ENCODE measurements at places on chromosomes 1 and 21.

- no peak for DNase-seq
Measured at GRCh38 chr1:28507247-28507645, 1.4 kb downstream of the RCC1 start.

GRCh38 chr1:39890273-39890672, 7.0 kb upstream of the TRIT1 start:
- DNase-seq: no peak

- DNase-seq: peak; percentile 77
Measured at GRCh38 chr1:82179131-82179530, 378.4 kb downstream of the ADGRL2 start.

GRCh38 chr1:184152434-184152898, 100.9 kb downstream of the TSEN15 start:
- DNase-seq: no peak

DNA sequence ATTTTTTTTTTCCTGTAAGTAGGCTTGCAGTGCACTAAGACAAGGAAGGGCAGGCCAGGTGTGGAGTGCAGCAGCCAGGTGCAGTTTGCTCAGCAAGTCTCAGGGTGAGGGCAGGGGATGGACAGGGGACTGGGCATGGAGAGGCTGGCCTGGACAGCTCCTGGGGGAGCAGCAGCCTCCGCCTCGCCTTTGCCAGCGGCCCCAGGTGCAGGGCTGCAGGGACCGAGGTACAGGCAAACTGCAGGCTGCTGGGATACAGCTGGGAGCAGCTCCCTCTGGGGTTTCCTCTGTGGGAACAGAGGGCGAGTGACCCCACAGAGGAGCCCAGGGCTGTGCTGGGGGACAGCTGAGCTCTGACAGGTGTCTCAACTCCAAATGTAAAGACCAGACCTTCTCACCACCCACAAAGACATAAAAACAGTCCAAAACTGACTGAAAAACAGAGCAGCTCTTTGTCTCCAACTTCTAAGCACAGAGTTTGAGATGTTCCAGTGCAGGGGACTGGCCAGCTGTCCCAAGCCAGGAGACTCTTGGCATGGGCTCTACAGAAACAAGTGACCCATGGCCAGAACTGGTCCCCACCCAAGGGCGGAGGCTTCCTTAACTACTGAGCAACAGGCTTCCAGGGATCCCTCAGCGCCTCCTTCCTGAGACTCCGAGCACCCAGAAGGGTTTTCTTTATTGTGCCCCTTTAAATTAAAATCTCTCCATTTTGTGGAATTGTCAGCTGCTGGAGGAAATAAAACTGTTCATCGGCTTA, 27.7 kb upstream of the AJAP1 start:
- DNase-seq: no peak

DNA sequence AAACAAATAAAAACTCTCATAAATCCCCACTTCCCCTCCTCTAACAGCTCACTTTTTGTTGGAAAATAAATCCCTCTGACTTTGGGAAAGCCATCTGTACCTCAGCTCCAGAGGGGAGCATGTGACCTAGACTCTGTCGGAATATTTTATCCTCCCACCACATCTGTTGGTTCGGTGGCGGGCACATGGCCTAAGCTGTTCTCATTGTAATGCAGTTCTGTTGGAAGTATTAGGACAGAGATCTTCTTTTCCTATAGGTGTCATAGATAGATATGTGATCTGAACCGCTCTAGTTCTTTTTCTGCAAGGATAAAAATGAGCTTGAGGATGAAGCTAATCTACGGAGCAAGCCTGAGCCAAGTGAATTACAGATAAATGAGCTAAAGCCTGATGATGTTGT, 50.5 kb upstream of the EPS8L3 start:
- peak; percentile 50 for DNase-seq

- DNase-seq: no peak
Measured at GRCh38 chr21:27954543-27955165, 987.8 kb upstream of the ADAMTS5 start.

DNA sequence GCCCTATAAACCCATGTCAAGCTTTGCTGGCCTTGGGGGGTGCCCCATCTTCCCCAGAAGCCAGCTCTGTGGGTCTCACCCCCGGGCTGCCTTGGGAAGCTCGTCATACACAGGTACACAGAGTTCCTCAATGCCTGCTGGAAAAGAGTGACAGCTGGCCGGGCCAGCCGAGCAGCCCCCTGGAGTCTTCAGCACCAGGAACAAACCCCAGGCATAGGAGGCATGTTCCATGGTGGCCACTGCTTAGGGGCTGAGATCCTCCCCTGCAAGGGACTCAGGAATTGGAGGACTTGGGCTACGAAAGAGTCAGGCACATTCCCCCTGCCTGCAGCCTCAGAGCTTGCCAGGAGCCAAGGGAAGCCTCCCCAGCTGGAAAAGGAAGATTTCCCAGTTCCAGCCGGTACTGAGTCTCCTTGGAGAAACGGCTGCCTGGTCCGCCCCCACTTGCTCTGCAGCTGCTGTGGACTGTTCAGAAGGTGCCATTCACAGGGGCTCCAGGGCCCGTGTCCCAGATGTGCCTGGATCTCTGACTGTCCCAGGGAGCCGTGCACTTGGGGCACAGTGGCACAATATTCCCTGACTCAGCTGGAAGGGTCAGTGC, 89.5 kb downstream of the STUM start:
- no peak for DNase-seq

GRCh38 chr1:228004331-228004855, 2.4 kb upstream of the WNT3A start:
- DNase-seq: no peak

GRCh38 chr21:38621132-38621531, 122.9 kb upstream of the ERG start:
- DNase-seq: no peak

DNA sequence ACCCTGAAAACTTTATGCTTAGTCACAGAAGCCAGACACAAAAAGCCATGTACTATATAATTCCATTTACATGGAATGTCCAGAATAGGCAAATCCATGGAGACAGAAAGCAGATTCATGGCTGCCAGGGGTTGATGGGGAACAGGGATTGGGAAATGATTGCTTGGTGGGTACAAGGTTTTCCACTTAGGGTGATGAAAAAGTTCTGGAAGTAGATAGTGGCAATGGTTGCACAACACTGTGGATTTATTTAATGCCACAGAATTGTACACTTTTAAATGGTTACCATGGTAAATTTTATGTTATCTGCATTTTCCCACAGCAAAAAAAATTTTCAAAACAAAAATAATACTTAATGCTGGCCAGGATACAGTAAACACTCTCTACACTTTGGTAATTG, 40.6 kb downstream of the ENAH start:
- DNase-seq: no peak

- no peak for DNase-seq
Measured at GRCh38 chr1:105087506-105087905, 1337.8 kb downstream of the AMY1C start.

DNA sequence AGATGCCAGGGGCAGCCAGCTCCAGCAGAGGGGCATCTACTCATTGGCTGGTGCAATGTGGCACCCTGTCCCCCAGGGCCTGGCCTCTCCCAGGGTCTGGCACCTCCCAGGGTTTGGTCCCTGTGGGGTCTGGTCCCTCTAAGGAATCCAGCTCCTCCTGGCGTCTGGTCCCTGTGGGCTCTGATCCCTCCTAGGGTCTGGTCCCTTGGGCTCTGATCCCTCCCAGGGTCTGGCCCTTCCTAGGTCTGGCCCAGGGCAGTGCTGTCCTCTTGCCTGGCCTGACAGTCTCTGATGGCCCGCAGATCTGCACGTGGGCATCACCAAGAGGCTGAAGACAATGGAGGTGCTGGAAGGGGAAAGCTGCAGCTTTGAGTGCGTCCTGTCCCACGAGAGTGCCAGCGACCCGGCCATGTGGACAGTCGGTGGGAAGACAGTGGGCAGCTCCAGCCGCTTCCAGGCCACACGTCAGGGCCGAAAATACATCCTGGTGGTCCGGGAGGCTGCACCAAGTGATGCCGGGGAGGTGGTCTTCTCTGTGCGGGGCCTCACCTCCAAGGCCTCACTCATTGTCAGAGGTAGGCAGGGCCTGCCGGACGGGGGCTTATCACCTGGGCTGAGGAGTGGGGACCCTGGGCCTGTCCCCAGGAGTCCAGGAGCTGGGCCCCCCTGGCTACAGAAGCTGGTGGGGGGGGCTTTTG, 73.9 kb downstream of the OBSCN start:
- no peak for DNase-seq

DNA sequence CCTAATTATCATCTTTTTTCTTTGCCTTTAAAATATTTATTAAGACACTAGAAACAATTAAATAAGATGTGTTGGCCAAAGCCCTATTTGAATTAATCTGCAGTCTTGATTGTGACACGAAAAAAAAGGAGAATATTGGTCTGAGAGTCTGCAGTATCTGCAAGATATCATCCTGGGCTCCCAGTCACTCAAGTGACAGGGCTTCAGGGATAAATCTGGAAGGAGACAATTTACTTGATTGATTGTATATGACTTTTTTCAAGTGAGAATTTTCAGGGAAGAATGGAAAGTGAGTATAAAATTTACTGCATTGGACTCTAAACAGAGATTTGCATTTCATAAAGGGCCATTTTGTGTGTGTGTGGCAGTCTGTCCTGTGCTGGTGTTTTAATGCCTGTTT, 233.7 kb downstream of the PAPPA2 start:
- DNase-seq: no peak

DNA sequence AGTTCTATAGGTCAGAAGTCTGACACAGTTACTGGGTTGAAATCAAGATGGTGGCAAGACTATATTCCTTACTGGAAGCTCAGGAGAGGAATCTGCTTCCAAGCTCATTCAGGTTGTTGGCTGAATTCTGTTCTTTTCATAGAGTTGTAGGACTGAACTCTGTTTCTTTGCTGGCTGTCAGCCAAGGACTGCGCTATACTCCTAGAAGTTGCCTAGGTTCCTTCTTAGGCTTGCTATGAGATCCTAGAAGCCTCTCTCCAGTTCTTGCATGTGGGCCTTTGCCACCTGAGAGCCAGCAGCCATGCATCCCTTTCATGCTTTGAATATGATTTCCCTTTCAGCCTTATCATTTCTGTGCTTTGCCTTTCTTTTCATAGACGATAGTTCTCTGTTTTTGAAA, 176.4 kb downstream of the RPS6KC1 start:
- DNase-seq: no peak

GRCh38 chr1:9058465-9058864, 11.0 kb downstream of the SLC2A5 start:
- no peak for DNase-seq

- no peak for DNase-seq
Measured at GRCh38 chr1:58358346-58358745, 188.2 kb downstream of the OMA1 start.

DNA sequence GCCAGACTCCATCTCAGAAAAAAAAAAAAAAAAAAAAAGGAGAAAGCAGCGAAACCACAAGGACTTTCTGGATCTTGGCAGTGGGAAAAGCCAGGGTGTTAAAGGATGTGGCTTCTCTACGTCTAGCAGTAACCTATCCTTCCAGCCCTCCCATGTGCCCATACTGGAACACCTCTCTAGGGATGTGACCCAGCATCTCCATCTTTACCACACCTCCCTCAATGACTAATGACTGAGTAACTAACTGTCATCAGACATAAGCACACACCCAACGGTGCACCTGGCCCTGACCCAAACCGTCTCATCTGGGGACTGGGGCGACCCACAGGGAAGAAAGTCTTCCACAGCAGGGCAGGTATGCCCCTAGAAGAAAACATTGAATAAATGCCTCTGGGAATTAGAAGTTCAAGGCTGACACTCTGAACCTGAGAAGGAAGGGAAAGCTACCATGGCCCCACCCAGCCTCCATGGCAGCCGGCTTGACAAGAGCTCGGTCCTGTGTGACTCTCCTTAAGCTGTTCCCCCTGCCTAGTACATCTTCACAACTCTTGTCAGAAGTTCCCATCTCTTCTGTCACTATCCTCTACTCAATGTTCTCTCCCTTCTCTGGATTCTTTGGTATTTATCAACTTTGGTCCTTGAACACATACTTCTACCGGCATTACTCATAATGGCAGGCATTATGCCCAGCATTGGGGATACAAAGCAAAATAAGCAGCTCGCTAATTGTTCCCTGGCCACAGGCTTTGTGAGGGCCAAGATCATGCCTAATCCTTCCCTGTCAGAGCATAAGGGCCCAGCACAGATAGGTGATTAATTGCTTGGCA, 14.8 kb upstream of the PAQR6 start:
- DNase-seq: no peak

DNA sequence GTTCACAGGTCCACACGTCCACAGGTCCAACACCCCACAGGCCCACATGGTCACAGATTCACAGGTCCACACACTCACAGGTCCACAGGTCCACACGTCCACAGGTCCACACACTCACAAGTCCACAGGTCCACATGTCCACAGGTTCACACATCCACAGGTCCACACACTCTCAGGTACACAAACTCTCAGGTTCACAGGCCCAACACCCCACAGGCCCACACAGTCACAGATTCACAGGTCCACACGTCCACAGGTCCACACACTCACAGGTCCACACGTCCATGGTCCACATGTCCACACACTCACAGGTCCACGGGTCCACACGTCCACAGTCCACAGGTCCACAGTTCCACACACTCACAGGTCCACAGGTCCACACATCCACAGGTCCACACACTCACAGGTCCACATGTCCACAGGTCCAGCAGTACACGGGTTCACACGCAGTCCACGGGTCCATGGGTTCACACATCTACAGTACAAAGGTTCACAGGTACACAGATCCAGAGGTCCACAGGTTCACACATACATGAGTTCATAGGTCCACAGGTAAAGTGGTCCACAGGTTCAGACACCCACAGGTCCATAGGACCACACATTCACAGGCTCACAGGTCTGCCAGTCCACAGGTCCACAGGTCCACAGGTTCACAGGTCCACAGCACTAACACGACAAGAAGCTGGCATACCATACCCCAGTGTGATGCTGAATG, 39.3 kb upstream of the COL6A2 start:
- DNase-seq: no peak

GRCh38 chr1:23916209-23917131, 3.3 kb upstream of the CNR2 start:
- no peak for DNase-seq

- DNase-seq: no peak
Measured at GRCh38 chr1:6239950-6240768, 3.8 kb upstream of the HES3 start.

DNA sequence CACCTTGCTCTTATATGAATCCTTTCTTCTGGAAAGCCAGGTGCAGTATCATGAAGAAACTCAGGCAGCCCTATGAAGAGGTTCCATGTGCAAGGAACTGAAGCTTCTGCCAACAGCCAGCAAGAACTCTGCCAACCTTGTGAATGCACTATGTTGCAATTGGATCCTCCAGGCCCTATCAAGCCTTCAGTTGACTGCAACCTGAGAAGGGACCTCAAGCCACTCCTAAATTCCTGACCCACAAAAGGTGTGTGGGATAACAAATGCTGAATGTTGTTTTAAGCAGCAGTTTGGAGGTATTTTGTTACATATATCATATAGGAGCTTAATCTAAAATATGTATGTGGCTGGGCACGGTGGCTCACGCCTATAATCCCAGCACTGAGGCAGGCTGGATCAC, 84.0 kb downstream of the RERE start:
- no peak for DNase-seq

- peak; percentile 56 for DNase-seq
Measured at GRCh38 chr1:234605983-234606783, 3.8 kb downstream of the IRF2BP2 start.

- DNase-seq: no peak
Measured at GRCh38 chr1:221187174-221187573, 307.9 kb downstream of the HLX start.
